ENCODE measurements at places on chromosomes 6 and 20. TPM values are rescaled to one million over a fixed set of nuclear protein-coding genes. Genes with fewer than 3 reads are reported as not detected.

Gene EGFL8
- 8.7 TPM for total RNA-seq

Gene UBE3D
- 7.0 TPM for total RNA-seq

Gene ARFGAP1
- 84.9 TPM for total RNA-seq

Gene DDR1
- 8.7 TPM for total RNA-seq

Gene RFX6
- not detected for total RNA-seq

Gene FAM83B
- total RNA-seq: not detected

Gene LST1
- 33.1 TPM for total RNA-seq

Gene ARG1
- not detected for total RNA-seq

Gene MEI4
- total RNA-seq: not detected
